ENCODE measurements at places on chromosomes 11 and 22.

DNA sequence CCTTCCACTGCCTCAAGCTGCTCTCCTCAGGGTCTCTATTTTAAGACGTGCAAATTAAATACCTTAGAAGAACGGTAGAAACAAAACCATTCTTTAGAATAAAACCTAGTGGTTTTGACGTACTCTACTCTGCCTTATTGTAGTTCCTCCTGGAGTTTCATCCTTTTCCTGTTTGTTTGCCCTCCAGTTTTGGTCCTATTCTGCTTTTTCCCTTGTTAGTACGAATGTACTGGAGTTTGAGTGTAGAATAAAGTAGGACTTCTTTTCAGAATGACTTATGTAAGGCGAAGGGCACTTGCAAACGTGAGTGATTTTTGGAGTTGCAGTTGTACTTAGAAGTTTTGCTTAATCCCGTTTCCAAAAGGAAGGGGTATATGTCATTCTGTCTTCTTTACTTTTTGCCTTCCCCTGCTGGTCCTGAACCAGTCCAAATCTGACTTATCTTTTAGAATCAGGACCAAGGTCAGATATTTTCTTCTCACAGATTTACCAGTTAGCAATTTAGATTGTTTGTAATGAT lies 1.4 kb downstream of the SIK2 start:
- DNase-seq, result no peak

DNA sequence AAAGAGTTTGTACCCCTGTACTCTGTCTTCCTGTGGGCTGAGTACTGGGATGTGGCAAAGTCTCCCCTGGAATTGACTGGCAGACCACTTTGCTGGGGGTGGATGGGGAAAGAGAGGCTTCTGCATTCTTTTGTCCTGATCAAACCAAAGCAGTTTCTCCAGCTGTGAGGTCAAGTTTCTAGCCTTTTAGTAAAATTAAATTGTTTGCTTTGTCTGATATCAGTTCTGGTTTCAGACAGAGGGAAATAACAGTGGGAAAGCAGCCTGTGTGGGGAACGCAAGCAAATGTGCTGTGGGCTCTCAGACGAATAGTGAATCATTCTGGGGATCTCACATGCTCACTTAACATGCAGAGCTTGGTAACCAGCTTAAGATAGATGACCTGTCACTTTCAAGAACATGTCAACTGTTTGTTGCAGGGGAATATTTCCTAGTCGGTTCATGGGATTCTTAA lies 151.6 kb downstream of the FAT3 start:
- no peak for DNase-seq

DNA sequence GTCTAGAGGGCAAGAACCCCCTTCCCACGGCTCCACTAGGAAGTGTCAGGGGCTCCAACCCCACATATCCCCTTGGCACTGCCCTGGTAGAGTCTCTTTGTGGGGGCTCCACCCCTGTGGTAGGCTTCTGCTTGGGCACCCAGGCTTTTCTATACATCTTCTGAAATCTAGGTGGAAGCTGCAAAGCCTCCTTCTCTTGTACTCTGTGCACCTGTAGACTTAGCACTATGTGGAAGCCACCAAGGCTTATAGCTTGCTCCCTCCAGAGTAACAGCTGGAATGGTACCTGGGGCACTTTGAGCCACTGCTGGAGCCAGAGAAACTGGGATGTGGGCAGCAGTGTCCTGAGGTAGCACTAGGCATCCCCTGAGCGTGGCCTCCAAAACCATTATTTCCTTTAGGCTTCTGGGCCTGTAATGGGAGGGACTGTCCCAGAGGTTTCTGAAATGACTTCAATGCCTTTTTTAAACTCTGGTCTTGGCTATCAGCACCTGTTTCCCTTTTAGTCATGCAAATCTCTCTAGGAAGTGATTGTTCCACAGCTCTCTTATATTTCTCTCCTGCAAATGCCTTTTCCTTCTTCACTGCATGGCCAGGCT lies 68.4 kb downstream of the TRAF6 start:
- no peak for DNase-seq

GRCh38 chr11:11078344-11079086 lies 220.7 kb upstream of the ZBED5 start:
- DNase-seq, result no peak

- no peak for DNase-seq
Measured at GRCh38 chr11:12840871-12841660, 166.8 kb downstream of the TEAD1 start.

- no peak for DNase-seq
Measured at GRCh38 chr11:68691402-68691784, 7.0 kb downstream of the GAL start.

DNA sequence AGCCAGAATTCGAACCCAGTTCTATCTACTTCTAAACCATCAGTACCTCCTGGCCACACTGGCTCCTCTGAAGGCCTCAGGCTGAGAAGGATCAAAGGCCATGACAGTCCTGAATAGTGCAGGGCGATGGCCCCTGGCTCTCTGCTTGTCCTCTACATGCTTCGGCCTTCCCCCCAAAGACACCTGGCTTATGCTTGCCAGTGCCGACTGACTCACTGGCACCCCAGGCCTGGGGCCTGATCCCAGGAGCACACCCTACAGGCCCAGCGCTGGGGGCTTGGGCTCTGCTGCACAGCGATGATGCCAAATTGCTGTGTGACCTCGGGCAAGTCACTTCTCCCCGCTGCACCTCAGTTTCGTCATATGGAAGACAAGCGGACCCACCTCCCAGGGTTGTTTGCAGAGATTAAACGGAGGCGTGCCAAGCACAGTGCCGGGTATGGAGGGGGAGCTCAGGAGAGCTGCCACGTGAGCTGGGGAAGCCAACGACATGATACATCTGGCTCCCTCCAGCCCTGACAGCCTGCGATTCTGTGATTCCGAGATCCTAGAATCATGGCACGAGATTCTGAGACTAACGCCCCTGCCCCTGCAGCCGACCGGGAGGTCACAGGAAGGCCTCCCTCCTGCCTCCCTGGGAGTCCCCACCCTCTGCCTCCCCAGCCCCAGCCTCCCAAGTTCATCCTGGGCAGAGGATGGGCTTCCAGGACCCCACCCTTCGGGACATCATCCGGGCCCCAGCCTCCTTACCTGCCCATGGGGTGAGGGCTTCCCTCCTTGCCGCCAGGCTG lies 1.0 kb downstream of the SSTR3 start:
- DNase-seq, result no peak

All from neuronal stem cell (in vitro differentiated cells).